ENCODE measurements at places on chromosomes 3 and 15. TPM values are rescaled to one million over a fixed set of nuclear protein-coding genes. Genes with fewer than 3 reads are reported as not detected.

DNA sequence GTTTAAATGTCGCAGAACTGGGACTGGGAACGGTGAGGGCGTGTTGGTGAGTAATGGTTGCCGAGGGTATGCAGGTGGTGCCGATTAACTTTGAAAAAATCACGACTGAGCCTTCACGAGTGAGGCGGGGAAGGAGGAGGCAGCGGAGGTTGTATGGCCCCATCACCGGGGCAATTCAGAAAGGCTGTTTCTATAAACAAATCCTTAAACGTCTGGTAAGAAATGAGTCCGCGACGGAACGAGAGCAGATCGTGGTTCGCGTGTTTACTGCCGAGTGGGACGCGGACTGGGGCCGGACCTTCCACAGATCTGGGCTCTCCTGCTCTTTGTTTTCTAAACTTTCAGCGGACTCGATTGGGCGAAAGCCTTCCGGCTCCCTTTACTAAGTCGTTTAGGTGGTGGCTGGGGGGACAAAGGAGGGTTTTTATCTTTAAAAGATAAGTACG is 2.7 kb downstream of the IGF1R start:
- DNase-seq = no peak

DNA sequence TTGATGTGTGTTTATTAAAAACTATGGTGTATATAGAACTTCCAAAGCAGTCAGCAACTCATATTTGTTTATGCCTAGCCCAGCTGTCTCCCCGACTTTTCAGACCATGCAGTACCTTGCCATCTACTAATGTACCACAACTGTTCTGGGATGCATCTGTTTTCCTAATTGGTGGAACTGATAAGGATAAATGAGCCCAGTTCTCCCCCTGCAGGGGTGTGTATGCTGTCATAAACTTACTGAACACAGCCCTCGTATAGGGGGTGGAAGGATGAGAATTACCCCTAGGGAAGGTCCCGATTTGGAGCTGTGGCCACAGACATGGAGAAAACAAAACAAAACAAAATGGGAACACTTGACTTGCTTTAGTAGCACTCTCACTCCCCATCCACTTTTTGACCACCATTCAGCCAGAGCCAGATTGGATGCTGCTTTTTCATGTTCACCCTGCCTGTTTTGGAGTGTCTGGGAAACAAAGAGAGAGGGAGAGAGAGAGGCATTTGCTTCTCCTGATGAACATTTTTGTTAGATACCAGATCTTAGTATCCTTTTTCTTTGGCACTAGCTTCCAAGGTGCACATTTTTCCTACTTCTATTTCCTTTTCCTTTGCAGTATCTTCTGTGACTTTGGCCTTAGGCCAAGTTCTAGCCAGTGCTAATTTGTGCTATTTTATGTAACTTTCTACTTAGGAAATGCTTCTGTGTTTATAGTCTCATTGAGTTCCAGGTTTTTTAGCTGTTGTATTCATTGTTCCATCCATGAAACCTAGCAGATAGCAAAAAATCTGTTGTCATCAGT is 29.1 kb downstream of the CADM2 start:
- DNase-seq = peak; percentile 66

GRCh38 chr3:181929501-181929900 is 217.8 kb downstream of the SOX2 start:
- DNase-seq = no peak

DNA sequence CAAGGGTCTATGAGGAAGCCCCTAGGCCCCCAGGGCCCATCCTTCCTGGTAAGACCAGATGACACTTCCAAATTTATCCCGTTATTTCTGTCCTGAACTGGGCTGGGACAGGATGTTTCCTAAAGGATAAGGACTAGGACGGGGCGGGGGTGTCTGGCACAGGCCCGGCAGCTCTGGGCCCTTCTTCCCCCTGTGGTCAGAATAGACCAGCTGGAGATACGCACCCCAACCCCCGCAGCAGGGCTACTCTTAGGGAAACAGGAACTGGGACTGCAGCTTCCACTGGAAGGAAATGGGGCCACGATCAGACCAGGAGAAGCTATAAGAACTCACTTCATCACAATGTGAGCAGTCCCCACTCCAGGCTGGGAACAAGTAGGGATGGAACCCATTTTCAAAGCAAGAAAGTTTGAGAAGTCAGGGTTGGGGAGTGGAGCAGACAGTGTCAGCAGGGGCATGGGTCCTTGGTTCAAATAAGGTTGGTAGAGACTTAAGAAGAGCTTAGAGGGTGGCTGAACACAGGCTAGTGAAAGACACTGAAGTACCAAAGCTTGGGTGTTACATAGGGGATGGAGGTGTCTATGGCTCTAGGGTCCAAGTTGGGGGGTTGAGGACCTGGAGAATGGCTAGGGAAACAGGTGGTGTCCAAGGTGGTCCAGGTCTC is 1.1 kb downstream of the NCKIPSD start:
- DNase-seq = peak; percentile 33

DNA sequence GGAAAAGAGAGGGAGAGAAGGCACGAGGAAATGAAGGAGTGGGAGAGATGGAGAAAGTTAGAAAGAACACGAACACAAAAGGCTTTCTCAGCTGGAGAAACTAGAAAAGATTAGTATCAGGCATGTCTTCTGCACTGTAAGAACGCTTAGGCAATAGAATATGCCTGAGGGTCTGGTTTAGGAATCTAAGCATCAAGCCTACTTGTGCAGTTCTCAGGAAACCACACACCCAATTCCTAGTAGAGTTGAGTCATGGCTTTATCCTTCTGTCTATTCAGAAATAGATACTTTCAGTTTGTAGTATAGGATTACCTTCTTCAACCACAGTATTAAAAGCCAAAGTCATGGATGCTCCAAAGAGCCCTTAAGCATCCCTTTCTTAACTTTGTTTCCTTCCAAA is 969.4 kb downstream of the NTRK3 start:
- no peak for DNase-seq

The CLSTN2 gene
- total RNA-seq = 5.2 TPM

The STRA6 gene
- 17.2 TPM for total RNA-seq

The CRYBG3 gene
- total RNA-seq = 0.17 TPM
